Occipital lobe (tissue), 3 donors: ENCODE measurements at places on chromosomes 16 and 17.

DNA sequence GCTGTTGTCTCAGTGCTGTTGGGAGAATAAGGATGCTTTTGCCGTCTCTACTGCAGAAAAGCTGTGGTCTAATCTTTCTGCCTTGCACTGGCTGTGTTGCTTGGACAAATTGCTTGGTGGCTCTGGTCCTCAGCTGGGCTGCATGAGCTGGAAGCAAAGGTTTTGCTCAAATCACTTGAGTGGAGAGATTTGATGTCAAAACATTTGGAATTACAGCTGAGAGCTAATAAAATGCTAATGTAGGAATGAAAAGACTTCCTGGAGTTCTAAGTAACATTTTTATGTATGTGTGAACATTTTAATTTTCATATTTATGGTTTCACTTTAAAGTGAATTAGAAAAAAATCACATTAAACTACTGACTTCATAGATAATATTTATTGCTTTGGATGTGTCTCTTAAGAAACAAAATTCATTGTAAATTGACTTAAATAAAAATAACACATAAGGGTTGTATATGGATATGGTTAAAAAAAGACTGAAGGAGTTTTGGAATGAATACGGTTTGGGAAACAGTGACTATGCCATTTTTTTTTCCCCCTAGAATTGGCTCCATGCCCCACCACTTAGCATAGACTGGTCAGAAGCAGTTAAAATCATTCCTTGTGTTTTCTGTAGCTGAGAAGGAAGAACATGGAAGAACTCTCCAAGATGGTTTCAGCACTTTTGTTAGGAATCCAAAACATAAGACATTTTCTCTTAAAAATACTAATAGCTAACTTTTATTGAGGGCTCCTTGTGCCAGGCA lies 39.2 kb upstream of the FAM20A start:
- no peak for DNase-seq

GRCh38 chr16:60061396-60061795 lies 1327.3 kb upstream of the GOT2 start:
- DNase-seq = no peak

DNA sequence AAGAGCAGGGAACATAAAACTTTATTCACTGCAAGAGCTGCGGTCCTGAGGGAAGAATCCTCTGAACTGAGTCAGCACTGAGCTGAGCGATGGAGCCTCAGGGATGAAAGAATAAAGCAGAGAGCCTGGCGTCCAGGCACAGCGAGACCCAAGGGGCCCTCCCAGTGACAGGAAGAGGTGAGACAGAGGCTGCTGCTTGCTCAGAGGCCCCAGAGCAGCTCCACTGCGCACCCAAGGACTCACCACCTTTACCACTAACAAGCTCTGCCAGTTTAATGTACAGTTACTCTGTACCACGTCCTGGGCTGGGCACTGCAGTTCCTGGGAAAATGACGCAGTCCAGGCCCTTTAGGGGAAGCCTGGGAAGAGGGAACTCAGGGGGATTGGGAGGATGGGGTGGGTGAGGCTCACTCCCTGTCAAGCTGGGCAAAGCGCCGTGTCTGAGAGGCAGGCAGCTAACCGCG lies 5.6 kb downstream of the GFAP start:
- DNase-seq = no peak

DNA sequence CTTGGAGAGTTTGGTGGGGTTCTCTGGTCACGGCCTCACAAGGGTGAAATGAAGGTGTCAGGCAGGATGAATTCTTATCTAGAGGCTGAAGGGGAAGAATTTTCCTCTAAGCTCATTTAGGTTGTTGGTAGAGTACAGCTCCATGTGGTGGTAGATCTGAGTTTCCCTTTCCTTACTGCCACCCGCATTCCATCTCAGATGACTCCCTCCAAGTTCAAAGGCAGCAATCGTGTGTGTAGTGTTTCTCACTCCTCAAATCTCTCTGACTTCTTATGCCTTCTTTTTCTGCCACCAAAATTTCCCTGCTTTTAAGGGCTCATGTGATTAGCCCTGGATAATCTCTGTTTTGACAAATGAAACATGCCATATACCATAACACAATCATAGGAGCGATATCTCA lies 135.5 kb upstream of the MYOCD start:
- DNase-seq = no peak

GRCh38 chr17:51346218-51346982 lies 86.1 kb downstream of the UTP18 start:
- DNase-seq = peak; percentile 21

GRCh38 chr17:336110-337021 lies 16.2 kb downstream of the RPH3AL start:
- DNase-seq = no peak

DNA sequence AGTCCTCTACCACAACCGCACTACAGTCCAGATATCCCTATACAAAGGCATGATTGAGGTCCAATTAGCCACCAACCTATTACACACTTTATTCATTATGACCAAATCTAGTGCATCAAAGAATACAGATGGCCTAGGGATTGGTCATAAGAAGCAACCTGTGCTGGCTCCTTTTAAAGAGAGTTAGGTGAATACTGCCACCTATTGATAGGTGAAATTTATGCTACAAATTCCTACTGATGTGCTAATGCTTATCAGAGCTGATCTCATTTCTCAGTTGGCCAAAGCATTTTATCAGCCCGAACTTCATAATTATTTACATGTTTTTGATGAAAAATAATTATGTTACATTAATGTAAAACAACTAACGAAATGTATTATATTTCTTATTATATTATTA lies 166.3 kb downstream of the ANKFN1 start:
- DNase-seq = no peak

DNA sequence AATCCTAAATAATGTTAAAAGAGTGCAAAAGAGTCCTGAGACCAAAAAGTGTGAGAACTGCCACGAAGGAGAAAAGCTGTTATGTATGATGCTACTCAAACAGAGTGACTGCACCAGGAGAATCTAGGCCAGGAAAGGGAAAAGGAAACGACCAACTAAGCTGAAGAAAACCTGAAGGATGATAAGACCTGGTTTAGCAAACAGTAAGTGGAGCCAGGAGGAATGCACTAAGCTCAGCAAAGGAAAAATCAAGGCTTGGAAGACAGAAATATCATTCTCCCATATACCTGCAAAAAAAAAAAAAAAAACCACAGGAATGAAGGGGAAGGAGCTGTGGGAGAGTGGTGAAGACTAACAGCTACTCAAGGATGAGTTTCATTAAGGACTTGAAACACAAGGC lies 21.1 kb downstream of the CMC2 start:
- no peak for DNase-seq

- no peak for DNase-seq
Observed at GRCh38 chr17:68697850-68698361, 96.7 kb upstream of the FAM20A start.

DNA sequence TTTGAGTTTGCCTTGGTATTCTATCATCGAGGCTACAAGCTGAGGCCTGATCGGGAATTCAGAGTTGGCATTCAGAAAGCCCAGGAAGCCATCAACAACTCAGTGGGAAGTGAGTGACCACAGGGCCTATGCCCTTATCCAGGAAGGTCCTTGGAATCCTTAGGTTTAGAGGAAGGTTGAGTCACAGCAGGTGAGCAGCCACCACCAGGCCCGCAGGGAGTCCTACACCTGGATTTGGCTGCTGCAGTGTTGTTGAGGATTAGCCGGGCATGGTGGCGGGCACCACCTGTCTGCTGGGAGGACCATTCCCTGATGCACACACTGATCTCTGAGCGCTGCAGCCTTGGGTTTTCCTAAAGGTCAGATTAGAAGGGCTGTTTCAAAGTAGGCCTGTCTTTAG lies 5.2 kb downstream of the ODAD4 start:
- DNase-seq = no peak

GRCh38 chr17:58337600-58338453 lies 9.2 kb upstream of the TSPOAP1 start:
- no peak for DNase-seq

GRCh38 chr17:9313346-9313745 lies 262.3 kb downstream of the STX8 start:
- DNase-seq = no peak

DNA sequence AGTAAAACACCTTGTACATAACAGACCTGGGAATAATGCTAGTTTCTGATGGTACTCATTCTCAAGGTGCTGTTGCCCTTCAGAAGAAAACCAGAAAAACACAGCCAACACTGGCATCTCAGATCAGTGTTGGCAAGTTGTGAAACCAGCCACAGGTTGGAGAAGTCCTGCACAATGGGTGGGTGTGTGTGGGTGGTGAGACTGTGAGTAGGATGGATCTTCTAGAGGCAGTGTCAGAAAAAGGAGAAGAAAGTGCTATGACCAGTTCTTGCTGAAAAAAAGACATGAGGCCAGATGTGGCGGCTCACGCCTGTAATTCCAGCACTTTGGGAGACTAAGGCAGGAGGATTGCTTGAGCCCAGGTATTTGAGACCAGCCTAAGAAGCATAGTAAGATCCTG lies 35.2 kb upstream of the SMIM36 start:
- no peak for DNase-seq

GRCh38 chr17:13597723-13598347 lies 3.9 kb downstream of the HS3ST3A1 start:
- DNase-seq = no peak

DNA sequence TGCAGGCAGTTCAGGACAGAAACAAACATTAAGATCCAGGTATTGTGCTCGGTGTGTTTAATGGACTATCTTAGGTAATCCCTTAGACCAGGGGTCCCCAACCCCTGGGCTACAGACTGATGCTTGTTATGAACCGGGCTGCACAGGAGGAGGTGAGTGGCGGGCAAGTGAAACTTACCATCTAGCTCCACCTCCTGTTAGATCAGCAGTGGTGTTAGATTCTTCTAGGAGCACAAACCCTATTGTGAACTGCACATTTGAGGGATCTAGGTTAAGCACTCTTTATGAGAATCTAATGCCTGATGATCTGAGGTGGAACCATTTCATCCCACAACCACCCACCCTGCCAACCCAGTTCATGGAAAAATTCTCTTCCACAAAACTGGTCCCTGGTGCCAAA lies 37.8 kb upstream of the ASIC2 start:
- no peak for DNase-seq

GRCh38 chr17:41711669-41712400 lies at the start of gene GAST:
Gene GAST, plus strand, starts transcription at chr17:41712331. Its CDS starts 3,106 bp downstream, at chr17:41715437.
- no peak for DNase-seq

DNA sequence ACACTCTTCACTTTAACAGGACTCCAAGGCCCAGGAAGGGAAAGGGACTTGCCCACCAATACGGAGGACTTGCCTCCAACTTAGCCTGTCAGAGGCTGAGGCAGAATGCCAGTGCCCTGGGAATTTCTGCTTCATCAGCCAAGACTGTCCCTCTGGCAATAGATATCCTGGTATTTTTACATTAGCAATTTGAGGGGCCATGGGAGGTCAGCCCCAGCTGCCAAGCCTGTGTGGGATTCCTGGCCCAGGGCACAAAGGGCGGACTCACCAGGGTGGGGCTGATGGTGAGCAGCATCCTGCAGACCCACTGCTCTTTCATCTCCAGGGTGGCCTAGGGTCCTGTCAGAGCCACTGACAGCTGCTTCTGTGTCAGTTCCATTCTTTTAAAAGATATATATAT lies 78.3 kb upstream of the CIBAR2 start:
- no peak for DNase-seq

DNA sequence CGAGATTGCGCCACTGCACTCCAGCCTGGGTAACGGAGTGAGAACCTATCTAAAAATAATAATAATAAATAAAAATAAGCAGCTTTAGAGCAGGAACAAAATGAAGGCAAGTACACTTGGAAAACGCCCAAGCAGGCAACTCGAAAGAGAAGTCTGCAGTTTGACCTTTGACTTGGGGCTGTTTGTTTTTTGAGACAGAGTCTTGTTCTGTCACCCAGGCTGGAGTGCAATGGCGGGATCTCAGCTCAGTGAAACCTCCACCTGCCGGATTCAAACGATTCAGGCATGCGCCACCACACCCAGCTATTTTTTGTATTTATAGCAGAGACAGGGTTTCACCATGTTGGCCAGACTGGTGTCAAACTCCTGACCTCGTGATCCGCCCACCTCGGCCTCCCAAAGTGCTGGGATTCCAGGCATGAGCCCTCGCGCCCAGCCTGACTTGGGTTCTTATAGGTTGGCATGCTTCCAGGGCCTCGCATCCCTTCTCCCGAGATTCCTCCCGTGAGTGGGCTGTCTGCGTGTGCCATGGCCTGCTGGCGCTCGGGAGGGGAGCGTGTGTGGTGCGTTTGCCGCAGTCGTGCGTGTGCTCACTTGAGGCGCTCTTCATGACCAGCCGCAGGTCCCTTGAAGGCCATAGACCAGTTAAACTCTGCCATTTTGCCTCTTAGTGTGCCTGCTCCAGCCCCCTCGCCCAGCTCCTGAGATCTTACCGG lies 18.4 kb upstream of the UBE2I start:
- no peak for DNase-seq

DNA sequence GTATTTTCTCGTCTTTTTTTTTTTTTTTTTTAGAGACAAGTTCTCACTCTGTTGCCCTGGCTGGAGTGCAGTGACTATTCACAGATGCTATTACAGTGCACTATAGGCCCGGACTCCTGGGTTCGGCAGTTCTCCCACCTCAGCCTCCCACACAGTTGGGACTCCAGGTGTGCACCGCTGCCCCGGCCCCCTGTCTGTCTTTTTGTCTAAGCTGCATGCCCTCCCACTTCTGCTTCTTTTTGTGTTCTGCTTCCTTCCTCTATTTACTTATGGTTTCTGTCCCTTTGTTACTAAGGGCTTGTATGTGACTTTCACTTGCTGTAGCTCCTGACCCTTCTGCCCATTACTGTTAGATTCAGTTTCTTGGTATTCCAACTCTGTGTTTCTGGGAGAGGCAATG lies 20.5 kb downstream of the SLC7A6 start:
- no peak for DNase-seq

- no peak for DNase-seq
Observed at GRCh38 chr17:4675791-4676190, 28.1 kb downstream of the PELP1 start.

DNA sequence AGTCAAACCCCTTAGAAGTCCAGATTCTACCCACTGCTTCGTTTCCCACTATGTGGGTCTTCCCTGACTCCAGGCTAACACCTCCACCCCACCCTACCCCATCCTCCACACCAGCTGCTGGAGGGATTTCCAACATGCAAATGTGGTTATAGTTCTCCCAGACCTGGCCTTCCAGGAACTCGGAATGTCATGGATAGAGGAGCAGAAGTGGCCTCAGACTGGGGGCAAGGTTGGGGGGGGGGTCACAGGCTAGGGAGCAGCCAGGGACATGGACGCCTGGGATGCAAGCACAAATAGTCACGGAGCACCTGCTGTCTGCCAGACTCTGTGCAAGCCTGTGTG lies 2.0 kb downstream of the CAMKK1 start:
- DNase-seq = no peak

GRCh38 chr16:58638148-58639036 lies 8.8 kb upstream of the CNOT1 start:
- DNase-seq = no peak

GRCh38 chr17:38534498-38534885 lies 71.3 kb downstream of the SRCIN1 start:
- no peak for DNase-seq

- DNase-seq = no peak
Observed at GRCh38 chr16:7218936-7219335, 113.7 kb upstream of the RBFOX1 start.
